NCI-H226 (cell line): ENCODE measurements at places on chromosomes 6 and 20.
A peak's percentile ranks its signal among the peaks of the same experiment; 100 is the strongest.

DNA sequence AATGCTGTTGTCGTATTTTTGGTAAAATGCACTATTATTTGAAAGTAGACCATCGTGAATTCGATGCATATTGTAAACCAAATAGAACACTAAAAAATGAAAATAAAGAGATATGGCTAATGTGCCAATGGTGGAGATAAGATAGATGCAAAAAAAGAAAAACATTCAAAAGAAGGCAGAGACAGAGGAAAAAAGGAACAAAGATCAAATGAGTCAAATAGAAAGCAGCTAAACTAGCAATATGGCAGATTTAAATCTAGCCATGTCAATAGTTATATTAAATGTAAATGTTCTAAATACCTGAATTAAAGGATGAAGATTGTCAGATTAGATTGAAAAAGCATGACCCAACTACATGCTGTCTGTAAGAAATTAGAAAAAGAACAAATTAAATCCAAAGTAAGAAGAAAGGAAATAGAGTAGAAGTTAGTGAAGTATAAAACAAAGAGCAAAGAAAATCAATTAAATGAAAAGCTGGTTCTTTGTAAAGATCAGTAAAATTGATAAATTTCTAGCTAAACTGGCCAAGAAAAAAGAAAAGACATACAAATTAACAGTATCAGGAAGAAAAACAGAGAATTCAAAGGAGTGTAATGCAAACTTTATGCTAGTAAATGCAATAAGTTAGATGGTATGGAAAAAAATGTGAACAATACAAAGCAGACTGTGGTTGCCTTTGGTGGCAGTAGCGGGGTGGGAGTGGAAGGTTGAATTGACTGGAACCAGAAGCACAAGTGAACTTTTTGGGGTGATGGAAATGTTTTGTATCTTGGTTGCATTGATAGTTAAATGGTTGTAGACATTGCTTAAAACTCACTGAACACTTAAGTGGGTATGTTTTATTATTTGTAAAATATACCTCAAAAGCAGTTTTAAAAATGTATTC, 44.8 kb downstream of the PTPN1 start:
- DNase-seq = no peak

- DNase-seq = no peak
These were observed 201.1 kb upstream of the PREP start for GRCh38 chr6:105603788-105604586.

- peak; percentile 60 for DNase-seq
These were observed 398 bp downstream of the STK35 start for GRCh38 chr20:2101865-2102584.

DNA sequence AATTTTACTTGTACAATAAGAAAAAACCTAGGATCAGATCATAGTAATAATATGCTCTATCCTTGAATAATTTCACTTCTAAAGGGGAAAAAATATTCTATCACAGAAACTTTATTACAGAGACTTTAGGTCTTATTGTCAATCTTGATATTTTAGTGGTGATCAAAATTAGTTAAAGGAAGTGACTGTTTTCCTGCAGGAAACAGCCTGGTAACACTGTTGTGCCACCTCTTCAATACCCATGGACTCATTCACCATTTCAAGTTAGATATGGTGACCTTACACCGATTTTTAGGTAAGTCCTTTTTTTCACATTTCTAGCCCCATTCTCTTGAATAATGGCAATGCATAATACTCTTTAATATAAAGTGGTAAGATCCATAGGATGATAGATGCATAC, 99.2 kb downstream of the MTFR2 start:
- no peak for DNase-seq

DNA sequence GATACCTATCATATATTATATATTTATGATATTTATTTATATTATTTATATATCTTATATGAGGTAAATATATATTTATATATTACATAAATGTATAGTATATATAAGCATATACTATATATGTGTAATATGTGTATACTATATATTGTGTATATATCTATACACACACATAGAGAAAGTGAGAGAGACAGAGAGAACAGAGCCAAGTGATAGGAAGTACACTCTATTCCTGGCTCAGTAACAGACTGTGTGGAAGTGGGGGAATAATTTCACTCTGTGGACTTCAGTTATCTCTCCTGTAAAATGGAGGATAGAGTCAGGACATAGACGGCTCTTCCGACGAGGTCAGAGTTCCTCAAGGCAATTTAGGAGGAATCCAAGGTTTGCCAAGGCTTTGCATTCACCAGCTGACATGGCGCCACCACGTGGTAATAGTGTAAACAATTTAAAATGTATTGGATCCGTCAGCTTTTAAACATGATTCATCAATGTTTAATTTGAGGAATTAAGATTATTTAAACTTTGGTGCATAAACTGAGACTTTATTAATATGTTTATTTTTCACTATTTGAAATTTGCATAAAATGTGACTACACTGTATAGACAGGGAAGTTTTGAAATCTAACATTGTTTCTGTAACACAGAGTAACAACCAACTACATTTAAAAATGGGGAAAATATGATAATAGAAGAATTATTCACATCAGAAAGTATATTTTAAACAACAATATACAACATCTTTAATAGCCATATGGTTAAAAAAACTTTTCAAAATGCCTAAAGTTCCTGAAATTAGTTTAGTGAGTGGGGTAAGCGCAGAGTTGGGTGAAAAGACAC, 75.4 kb upstream of the TMEM244 start:
- DNase-seq = peak; percentile 59
